ENCODE measurements at places on chromosomes 2 and 18.

DNA sequence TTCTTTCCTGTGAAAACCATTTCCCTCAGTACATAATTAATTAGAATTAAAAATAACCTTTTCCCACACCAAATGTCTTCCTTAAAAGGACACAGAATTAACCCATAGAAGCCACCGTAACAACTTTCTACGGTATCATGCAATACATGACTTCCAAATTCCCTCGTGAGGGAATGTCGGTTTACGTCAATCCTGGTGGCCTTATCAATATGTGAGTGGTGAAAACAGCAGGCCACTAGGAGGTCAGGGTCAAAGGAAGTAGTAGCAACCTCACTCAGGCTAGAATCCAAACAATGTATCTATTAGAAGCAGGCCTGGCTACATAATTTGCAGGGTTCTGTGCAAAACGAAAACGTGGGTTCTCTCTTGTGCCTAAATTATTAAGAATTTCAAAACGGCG, 112.2 kb downstream of the GAREM1 start:
- no peak for DNase-seq

DNA sequence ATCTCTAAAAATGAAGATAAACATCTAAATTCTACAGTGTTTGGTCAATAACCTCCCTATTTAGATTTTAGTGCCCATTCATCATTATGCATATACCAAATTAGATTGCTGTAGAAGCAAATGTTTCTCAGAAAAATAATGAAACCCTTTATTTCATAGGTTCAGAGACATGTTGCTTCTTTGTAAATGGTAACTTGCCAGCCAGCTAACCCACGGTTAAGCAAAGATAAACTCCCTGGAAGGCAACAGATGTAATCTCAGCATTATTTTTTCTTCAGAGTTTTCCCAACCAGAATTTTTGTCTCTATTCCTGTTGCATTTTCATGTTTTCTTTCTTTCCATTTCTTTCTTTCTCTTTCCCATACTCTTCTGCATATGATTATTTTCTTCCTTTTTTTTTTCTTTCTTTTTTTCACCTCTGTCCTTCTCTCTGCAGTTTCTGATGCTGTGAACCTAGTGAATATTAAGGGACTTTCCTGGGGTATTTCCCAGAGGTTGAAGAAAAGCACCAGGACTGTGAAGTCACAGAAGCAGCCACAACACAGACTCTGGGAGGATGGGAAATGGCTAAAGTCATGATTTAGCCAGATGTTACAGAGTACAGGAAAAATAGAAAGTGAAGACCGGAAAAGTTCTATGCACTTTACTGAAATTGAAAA, 50.0 kb upstream of the DSG1 start:
- DNase-seq, result no peak

DNA sequence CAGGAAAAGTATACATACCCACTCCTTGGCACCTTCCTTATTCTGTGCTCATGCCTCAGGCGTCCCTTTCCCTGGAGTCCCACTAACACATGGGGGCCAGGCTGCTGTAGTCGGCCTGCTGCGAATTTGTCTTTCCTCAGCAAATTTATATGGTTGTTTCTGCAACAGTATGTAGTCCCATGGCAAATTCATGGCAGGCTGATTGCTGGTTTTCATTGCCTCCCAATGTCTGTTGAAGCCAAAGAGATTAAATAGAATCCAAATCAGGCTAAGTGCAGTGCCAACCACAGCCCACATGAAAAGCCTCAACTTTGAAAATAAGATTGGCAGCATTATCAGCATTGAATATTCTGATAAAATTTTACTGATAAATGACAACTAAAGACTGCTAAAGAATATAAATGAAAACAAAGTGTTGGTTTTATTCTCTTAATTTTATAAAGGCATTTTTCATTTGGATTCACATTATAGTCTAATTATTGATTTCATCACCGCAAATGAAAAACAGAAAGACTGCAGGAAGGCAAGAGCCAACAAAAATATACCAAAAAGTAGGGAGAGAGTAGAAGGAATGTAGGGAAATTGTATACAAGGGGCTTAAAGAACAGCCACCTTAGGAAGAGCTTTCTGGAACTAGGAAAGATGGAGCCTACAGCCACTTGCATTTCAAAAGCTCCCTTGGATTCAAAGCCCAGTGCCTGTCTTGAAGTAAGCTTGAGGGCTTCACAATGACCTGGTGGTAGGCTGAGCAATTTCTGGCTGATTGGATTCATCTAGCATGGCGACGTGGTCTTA, 283.7 kb upstream of the MMADHC start:
- DNase-seq, result no peak

DNA sequence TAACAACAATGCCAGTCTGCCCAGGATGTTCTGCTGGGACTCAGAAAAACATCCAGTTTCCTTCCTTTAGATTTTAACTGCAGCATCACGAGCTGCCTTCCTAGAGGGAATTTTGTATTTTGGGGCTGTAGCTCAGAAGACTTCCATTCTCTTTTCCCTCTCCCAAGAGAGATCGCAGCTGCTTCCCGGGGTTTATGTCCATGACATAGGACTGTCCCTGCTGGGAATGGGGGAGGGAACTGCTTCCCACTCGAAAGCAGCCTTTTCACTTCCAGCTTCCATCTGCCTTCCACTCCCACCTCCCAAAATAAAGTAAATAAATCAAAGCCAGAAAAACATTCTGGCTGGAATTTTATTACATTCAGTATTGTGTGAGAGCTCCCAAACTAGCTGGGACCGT, 52.4 kb downstream of the LIMS1 start:
- no peak for DNase-seq

GRCh38 chr2:23387221-23387550, 2.2 kb downstream of the KLHL29 start:
- no peak for DNase-seq

DNA sequence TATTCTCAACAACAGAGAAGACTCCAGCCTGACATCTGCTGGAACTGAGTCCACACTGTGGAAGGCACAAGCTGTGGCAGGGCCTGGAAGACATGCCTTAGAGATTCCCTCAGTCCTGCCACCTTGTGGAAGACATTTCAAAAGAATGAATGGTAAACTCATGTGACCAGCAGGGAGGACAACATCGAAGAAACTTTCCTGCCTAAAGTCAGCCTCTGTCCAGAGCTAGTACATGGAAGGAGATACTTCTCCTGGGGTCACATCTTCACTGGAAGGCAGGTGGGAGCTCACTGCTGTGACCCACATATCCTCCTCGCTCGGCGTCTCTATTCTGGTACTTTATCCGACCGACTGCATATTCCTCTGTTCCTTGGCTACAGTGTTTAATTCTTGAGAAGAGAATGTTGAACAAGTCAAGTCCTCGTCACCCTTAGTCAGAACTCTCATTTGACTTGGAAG, 59.5 kb downstream of the PUM2 start:
- DNase-seq, result no peak

GRCh38 chr18:11736656-11737055, 47.6 kb downstream of the GNAL start:
- DNase-seq, result no peak

GRCh38 chr18:50193796-50194630, 934 bp downstream of the MYO5B start:
- DNase-seq, result no peak

GRCh38 chr18:45687621-45688020, 36.4 kb upstream of the SLC14A1 start:
- no peak for DNase-seq

DNA sequence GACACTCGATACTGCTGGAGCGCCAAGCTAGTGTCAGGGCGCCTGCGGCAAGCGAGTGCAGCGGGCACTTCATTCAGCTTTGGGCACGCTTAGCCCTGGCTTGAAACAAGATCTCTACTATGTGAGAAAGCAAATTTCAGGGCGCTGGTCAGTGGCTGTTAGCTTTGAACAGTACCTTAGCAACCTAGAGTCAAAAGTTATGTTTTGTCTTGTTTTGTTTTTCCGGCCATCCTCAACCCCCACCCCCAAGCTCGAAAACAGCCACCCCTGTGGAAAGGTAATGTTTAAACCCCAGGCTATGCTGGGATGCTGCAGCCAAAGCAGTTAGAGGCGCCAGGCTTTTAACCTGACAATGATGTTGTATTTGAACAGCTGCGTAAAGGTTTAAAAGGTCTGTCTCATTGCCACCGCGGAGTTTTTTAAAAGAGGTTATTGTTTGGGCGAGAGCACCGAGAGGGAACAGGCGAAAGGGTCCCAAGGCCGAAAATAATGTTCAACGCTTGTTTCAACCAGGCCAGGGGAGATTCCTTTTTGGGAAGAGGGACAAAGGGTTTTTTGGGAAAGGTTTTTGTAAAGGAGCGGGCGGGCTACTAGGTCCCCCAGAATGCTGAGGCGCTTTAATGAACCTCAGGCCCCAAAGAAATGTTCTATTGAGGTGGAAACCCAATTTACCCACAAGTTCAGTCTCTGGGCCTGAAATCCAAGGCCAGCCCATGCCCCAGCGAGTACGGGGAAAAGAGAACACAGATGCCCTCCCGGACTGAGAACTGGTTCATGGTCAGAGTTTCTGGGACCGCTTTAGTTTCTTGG, 2.3 kb upstream of the HOXD10 start:
- peak; percentile 77 for DNase-seq

GRCh38 chr18:38654946-38655345, 1089.3 kb upstream of the CELF4 start:
- no peak for DNase-seq

- no peak for DNase-seq
Observed at GRCh38 chr2:233259730-233260129, 8.3 kb downstream of the ATG16L1 start.

DNA sequence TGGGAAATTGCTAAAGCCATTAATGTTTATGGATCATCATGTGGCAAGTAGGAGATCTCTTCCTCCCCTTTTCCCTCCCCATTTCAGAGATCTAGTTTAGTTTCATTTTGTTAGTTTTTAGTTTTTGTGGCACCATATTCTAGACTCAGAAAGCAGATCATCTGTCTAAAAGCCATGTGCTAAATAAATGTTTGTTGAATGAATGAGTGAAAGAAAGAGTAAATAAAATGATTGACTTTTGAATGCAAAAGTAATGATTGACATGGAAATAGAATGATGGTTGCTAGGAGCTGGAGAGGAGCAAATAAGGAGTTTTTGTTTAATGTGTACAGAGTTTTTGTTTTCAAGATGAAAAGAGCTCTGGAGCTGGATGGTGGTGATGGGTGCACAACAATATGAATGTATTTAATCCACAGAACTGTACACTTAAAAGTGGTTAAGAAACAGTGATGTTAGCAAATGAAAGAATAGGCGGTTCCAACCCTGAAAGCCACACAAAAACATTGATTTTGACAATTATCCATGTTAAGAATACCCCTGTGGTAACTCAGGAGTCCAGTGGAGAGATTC, 23.6 kb downstream of the TMEM178A start:
- DNase-seq, result peak; percentile 23

DNA sequence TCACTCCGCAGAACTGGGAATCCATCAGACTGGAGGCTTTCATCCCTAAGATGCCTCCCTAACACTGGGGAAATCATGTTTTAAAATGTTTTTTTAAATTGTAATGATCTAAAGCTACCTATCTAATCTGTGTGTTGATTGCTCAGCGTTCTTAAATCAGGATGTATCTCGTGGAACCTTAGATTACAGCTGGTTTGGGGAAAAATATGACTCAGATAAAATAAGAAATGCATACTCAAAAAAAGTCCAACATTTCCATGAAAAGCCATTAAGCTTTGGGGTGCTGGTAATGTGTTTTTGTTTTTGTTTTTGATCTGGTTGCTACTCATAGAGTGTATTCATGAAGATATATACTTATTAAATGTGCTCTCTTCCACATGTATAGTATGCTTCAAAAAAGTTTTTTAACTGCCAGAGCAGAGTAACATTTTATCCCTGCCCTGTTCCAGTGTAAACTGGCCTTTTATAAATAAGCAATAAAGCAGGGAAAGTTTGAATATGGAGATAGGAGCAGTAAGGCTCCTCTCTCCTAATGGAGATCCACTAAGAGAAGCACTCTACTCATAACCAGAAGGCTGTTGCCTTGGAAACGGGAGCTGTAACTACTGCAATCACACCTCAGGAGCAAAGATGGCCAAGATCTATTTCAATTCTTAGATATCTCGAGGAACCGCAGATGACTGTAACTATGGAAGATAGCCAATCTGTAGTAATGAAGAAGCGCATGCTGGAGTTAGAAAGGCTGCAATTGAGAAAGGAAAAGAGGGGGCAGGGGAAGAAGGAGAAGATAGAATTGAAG, 41.6 kb downstream of the ANKRD44 start:
- DNase-seq, result no peak

DNA sequence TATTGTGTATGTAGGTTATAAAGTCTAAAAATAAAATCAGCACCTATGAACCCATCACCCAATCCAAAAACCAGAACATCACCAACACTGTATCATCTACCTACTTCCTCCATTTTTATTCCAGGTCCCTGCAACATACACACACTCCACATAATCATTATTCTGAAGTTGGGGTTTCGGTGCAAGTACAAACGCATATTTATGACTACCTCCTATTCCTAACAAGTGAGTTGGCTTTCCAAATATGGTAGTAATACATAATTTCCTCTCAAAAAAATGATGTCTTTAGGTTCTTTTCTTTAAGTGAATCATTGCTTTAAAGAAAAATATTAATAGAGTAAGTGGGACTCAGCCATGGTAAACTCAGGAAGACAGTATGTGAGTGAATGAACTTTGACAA, 3.3 kb downstream of the ACVR1 start:
- DNase-seq, result no peak

DNA sequence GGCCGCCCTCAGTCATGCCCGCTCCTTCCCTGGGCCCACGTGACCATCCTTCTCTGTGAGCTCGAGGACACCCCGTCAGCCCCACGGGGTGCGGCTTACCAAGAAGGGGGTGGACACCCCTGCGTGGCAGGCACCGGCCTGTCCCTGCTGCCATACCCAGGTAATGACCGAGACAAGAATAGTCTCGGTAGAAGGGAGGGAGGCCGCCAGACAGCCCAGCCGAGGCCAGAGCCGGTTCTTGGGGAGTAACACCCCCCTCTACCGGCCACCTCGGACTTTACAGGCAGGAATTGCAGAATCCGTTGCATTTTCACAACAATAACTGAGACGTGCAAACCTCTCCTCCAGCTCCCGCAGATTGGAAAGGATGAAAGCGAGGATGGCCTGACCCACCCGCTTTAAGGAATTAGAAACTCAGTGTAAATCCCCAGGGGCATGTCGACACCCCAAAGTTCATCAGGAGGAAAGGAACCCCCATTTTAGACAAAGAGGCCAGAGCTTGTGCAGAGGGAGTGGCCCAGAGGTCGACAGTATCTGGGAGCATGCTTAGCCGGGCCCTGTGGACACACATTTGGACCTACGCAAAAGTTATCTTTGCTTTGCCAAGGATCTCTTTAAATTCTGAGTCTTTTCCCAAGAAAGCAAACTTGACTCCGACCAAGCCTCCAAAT, 60.1 kb upstream of the GLI2 start:
- no peak for DNase-seq

- DNase-seq, result no peak
Observed at GRCh38 chr2:170265321-170265720, 87.4 kb downstream of the MYO3B start.

- DNase-seq, result no peak
Observed at GRCh38 chr2:69729781-69730180, 12.2 kb upstream of the ANXA4 start.

GRCh38 chr18:73101977-73102376, 234.2 kb upstream of the NETO1 start:
- DNase-seq, result no peak

GRCh38 chr2:113276761-113277425, 1.8 kb downstream of the PAX8 start:
- no peak for DNase-seq

Measured in NCI-H2081 treated with DMSO at 0.1 percent for 48 hours (cell line).